ENCODE measurements at places on chromosomes 11 and 22.

DNA sequence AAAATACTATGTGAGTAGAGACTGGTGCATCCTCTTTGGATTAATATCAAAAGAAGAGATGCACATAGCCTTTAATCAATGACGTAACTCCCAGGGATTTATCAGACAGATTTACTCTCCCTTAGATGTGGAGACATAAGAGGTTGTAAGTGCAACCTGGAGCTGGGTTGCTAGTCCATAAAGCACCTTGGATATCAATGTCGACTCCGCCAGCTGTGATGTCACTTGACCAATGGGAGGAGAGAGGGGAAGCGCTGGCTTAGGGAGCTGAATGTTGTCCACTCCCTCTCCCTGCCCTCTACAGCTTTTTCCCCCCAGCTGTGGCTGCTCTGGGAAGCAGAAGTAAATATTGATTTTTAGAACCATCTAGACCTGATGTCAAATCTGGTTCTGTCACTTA is 28.9 kb upstream of the TMEM86A start:
- no peak for DNase-seq

DNA sequence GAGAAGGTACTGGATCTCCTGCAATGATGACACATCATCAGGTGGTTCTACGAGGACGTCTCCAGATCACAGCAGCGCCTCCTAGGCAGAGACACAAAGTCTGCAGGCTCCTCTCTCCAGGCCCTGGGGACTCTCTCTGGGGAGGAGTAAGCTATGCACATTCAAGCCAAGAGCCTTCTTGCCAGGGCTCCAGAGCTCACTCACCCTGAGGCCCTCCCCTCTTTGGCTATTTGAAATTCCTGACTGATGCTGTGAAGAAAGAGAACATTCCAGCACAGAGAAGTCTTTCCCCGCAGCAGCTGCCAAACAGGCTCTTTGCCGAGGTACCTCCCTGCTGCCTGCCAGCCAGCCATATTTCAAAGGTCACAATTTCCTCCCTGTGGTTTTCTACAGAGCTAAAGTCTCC is 204.9 kb downstream of the CSNK2A3 start:
- DNase-seq, result no peak

- DNase-seq, result no peak
Observed at GRCh38 chr11:103051981-103052380, 40.0 kb downstream of the DCUN1D5 start.

DNA sequence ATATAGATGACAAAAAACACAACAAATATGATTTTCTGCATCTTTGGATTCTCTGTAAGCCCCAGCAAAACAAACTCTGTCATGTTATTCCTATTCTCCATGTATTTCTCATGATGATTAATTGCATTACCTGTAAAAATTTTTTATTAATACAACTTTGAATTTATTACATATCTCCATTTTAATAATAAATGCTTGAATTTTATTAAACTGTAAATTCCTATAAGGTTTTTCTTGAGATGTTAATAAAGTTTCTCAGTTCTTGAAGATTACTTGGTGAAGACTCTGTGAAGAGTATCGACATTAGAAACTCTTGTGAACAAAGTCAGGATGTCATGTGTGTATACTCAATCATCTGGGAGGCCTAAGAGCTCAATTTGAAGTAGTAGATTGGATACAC is at the start of gene OR4C46:
OR4C46 (minus strand) TSS at position 101 of the 400 bp plus-strand sequence; CDS start at position 101, 0 bp downstream.
- no peak for DNase-seq

- no peak for DNase-seq
Observed at GRCh38 chr11:47913529-47914244, 65.5 kb upstream of the NUP160 start.

Measured in NCI-H1930 (cell line).